ENCODE measurements at places on chromosomes 3 and 15.
A peak's percentile ranks its signal among the peaks of the same experiment; 100 is the strongest.

- DNase-seq = no peak
Observed at GRCh38 chr15:58114812-58115211, 23.4 kb upstream of the AQP9 start.

GRCh38 chr3:128435058-128435457 lies 31.6 kb downstream of the DNAJB8 start:
- no peak for DNase-seq

DNA sequence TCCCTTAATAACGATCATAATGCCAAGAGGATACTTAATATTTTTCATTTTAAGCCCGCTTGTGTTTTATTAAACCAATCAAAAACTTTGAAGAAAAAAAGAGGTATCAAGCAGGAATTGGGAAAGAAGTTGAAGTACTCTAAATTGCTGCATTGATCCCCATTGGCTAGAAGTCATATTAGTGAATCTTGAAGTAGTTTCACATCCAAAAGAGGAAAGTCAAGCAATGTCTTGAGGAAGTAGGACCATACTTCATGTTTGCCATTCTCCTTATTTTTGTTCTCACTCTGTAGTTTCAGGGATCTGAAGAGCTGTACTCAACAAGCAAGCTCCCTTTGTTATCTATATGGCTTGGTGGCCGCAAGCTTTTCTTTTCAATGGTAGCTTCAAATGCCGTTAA lies 2.2 kb downstream of the SCAANT1 start:
- no peak for DNase-seq

DNA sequence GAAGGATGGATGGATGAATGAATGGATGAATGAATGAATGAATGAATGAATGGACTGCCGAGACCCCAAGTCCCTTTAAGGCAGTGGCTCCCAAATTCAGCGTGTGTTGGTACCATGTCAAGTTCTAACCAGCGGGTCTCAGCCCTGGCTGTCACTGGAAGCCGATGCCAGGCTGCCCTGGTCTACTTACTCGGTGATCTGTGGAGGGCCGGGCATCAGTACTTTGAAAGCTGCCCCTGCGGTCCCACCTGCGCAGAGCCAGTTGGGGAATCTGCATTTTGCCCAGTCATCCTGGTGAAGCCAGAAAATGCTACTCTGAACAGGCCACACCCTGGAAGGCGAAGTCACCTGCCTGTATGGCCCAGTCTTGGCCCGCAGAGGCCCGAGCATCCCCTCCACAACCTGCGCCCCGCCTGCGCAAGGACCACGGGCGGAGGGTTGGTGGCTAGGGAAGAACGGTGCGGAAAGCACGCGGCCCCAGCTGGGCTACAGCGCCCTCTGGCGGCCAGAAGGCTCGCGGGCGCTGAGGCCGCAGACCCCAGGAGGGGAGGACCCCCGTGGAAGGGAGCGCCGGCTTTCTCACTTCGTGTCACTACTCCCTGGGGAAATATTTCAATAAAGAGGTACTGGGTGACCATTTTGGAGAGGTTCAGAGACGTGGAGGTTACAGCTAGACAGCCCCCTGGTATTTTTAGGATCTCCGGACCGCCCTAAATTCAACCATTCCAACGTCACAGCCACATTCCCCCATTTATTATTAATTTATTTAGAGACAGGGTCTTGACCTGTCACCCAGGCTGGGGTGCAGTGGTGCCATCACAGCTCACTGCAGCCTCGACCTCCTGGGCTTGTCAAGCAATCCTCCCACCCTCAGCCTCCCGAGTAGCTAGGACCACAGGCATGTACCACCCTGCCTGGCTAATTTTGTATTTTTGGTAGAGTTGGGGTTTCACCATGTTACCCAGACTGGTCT lies 34.9 kb downstream of the PRKCD start:
- peak; percentile 58 for DNase-seq

- DNase-seq = peak; percentile 13
Observed at GRCh38 chr3:24503616-24504113, 9.0 kb upstream of the THRB start.

GRCh38 chr3:105195260-105195659 lies 171.4 kb upstream of the ALCAM start:
- DNase-seq = no peak

DNA sequence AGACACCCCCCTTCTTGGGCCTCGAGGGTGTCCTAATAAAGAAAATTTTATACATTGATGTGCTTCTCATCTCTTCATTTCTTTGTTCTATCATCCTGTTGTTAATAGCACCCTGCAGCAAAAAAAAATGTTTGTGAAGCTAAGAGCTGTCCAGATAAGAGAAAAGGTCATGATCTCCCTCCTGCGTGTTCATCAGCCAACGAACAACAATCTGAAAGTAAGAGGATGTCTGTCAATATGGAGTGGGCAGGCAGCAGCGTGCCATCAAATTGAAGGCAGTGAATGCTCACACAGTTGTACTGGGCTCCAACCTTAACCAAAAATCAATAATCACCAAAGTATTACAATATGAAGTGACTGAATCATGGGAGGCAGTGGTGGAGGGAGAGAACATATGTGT lies 418.6 kb upstream of the ONECUT1 start:
- DNase-seq = no peak

GRCh38 chr15:34610354-34610753 lies 26.9 kb upstream of the GOLGA8B start:
- peak; percentile 18 for DNase-seq

GRCh38 chr3:64295594-64295993 lies 70.3 kb upstream of the PRICKLE2 start:
- no peak for DNase-seq

GRCh38 chr3:39502838-39503145 lies 35.3 kb downstream of the MOBP start:
- no peak for DNase-seq

DNA sequence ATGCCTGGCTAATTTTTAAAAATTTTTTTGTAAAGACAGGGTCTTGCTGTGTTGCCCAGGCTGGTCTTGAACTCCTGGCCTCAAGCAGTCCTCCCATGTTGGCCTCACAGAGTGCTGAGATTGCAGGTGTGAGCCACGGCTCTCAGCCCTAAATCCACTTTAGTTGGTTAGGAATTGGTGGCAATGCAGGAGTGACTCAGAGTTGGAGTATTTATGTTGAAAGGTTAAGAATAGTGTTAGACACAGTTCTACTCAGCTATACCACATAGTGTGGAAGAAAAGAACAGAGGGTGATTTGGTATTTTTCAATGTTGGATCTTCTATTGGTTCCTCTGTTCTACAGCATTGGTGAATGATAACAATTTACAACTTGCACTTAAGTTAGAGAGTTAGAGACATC lies 7.6 kb downstream of the ZNF639 start:
- DNase-seq = no peak

DNA sequence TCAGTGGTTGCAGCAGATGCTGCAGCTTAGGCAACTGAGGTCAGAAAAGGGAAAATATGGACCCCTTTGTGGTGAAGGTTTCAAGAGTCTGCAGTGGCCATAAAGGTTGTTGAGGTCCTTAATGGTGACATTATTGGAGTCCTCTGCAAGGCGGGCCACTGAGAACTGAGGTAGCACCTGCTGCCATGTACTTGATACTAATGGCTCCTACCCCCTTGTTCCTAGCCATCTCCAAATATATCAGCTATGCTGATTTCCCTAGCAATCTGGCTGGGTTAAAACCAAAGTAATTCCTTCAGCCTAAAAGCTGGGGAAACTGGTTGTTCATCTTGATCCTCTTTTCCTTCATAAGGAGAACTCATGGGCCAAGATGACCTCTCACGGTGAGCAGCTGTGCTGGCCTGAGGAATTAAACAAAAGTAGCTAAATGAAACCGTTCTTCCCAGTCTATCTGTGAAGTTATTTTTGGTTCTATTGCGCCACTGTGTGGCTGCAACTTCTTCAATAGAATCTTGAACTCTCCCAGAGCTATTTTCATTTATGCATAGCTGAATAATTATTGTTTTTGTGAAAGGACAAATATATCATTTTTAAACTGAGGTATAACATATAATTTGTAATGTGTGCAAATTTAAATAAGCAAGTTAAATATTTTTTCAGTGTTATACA lies 76.1 kb upstream of the PLSCR4 start:
- no peak for DNase-seq

Data from activated CD4-positive, alpha-beta T cell treated with anti-CD3 and anti-CD28 coated beads, Interleukin-10, Interleukin-2, amounts not matched to agents 100 ng/mL and 50 ng/mL, durations not matched to agents 16 hours and 8 hours (primary cell).